Stimulated activated CD8-positive, alpha-beta memory T cell treated with anti-CD3 and anti-CD28 coated beads, Interleukin-15, amount 100 ng/mL, for 48 hours (primary cell): ENCODE measurements at places on chromosomes 6 and 20.

DNA sequence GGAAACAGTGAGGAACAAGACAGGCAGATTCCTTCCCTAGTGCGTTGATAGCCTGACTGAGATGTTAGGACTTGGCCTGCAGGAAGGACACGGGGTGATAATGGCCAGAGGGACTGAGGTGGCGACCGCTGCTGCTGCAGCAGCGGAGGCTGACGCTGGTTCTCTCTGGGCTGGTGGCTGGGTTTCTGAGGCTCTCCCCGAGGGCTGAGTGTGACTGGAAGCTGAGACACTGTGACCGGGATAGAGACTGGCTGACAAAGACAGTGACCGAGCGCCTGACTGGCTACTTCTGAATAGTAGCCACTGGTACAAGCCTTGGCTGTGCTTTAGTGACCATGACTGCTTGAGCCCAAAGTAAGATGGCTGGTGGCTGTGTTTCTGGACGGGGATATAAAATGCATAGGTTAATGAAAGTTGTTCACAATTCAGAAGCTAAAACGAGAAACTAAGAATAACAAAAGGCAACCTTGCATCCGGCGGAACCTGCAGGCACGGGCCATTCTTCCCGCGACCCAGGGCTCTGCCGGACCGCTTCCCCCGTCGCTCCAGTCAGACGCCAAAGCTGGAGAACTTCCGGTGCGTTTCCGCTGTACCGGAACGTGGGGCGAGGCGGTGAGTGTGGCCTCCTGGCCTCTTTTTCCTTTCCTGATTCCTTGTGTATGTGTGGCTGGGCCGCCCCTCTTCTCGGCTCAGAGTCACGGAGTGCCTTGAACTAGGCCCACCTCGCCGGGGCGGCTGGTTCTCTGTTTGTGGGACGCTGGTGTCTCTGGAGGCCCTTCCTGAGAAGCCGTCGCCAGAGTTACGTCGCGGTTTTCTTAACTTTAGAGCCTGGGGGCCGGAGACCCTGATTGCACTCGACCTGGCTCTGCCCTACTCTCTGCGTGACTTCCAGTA, at the start of gene AAR2:
TSS of gene AAR2 (plus strand) at position 587 of the 894 bp plus-strand sequence. CDS start 3,391 bp downstream, outside the sequence.
- peak; percentile 64 for DNase-seq

DNA sequence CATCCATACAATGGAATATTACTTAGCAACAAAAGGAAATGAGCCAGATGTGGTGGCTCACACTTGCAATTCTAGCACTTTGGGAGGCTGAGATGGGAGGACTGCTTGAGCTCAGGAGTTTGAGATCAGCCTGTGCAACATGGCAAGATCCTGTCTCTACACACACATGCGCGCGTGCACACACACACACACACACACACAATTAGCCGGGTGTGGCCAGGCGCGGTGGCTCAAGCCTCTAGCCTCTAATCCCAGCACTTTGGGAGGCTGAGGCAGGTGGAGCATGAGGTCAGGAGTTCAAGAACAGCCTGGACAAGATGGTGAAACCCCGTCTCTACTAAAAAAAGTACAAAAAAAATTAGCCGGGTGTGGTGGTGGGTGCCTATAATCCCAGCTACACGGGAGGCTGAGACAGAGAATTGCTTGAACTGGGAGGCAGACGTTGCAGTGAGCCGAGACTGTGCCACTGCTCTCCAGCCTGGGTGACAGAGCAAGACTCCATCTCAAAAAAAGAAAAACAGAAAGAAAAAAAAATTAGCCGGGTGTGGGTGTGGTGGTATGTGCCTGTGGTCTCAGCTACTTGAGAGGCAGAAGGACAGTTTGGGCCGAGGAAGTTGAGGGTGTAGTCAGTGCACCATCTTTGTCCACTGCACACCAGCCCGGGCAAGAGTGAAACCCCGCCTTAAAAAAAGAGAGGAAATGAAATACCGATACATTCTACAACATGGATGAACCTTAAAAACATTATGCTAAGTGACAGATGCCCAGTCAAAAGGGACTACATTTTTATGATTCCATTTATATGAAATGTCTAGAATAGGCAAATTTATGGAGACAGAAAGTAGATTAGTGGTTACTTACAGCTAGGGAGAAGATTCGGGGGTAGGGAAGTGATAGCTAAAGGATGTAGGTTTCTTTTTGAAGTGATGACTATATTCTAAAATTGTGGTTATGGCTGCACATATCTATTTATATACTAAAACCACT, 52.5 kb downstream of the RBL1 start:
- peak; percentile 17 for DNase-seq

DNA sequence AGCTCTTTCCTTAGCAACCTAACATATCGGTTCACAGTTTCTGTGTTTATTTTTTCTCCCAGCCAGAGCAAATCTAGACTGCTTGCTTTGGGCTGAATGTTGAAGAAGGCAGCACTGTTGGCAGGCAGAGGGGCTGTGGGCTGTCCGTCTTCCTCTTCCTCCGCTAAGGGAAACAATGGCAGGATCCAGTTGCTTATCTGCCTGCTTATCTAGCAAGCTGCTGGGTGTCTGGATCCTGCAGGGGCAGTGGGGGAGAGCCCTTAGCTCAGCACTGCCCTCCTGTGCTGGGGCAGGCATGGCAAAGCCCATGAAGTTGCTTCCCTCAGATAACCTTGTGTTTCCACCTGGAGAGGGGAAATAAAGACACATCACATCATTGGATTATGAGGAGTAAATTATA, 92.7 kb upstream of the CD93 start:
- no peak for DNase-seq

DNA sequence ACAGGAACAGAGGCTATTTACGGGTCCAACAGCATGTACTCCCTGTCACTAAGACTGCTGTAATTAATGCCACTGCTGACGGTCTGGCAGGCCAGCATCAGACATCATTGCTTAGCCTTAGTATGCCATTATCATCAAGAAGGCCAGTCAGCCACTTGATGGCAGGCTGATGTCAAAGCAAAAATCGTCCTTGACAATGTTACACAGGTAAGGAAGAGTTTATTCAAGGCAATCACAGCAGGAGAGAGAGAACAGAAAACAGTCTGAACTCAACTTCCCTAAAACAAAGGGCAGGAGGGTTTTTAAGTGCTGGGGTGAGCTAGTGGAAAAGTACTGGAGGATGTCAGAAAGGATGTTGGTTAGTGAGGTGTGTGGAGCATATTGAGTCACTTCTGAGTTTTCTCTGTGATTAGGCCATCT, 25.1 kb downstream of the FKBP1C start:
- DNase-seq: no peak

GRCh38 chr20:2794202-2794748, 6.2 kb downstream of the CPXM1 start:
- DNase-seq: no peak

DNA sequence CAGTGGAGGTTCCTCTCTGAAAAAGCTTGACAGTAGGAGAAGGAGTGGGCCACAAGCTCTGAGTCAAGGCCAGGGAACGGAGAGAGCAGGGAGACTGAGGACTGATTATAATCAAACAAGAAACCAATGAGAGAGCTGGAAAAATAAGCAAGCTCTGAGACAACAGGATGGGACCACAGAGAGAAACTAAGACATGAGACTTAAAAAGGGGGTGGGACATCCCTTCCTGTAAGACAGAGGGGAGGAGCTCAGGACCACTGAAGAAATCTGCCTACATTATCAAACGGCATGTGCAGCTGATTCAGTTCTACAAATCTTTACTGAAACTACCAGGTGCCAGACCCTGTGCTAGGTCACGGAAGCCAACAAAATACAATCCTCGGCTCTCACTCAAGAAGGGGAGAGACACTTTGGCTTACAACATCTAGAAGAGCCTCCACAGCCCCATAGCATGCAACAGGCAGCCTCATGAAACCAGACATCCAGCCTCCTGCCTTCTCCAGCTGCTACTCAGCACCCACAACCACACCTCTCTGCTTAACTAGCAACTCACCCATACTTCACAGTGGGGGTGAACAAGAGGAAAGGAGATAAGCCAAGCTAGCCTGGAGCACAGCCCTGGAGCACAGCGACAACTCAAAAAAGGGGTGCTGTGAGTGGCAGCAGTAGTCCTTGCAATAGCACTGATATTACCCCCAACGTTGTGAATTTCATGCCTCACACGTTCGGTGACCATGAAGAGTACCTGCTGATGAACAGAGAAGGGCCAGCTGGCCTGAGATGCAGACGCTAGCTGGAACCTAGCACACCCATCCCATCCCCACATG, 39.1 kb upstream of the ANKRD60 start:
- DNase-seq: no peak

DNA sequence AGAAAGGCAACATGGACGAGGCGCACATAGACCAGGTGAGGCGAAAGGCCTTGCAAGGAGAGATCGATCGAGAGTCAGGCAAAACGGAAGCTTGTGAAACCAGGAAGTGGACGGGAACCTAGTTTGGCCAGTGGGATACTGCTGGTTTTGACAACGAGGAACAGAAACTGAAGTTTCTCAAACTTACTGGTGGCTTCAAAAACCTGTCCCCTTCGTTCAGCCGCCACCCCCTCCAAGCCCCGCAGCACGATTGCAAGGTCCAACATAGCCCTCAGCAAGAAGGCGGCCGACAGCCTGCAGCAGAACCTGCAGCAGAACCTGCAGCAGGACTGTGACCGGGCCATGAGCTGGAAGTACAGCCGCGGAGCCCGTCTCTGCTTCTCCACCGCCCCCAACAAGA, 238.0 kb downstream of the KHDC1L start:
- DNase-seq: no peak
